ENCODE measurements at places on chromosomes 12 and 14.

DNA sequence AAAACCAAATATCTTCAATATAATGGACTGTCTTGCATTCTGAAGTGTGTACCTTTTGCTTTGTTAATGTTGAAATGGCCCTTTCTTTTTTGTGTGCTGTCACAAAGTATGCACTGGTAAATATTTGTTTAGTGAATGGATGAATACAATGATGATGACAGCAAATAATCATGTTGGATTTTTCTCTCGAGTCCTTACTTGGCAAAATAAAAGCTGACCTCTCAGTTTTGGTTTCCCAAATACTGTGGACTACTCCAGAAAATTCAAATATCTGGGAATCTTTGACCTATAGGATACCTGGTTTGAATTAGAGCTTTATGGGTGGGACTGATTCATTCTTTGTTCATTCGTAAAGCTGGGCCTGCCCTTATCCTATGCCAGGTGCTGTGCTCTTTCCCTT is 5.5 kb downstream of the UBE3B start:
- DNase-seq, result no peak

DNA sequence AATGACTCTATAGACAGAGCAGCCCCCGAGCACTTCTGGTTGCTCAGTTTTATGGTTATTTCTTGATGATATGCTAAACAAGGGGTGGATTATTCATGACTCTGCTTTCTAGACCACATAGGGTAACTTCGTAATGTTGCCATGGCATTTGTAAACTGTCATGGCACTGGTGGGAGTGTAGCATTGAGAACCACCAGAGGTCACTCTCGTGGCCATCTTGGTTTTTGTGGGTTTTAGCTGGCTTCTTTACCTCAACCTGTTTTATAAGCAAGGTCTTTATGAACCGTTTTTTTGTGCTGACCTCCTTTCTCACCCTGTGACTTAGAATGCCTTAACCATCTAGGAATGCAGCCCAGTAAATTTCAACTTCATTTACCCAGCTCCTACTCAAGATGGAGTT is 1036.2 kb upstream of the FLRT2 start:
- DNase-seq, result no peak

- DNase-seq, result no peak
Measured at GRCh38 chr12:126534495-126534894, 1469.3 kb downstream of the AACS start.

DNA sequence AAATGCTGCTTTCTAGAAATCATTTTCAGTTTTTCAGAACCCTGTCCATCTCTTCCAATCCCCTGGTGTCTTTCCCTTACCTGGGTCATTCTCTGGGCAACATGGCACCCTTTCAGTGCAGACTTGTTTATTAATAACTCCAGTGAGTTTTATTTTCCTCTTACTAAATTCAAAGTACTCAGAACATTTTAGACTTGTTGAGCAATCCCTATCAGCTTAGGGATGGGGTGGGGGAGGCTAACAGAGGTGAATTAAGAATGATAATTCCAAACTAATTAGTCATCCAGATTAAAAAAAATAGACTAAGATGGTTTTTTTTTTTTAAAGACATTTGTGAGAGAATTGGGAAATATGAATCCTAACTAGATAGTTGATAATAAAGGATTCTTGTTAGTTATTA is 10.7 kb downstream of the GPRC5A start:
- no peak for DNase-seq

DNA sequence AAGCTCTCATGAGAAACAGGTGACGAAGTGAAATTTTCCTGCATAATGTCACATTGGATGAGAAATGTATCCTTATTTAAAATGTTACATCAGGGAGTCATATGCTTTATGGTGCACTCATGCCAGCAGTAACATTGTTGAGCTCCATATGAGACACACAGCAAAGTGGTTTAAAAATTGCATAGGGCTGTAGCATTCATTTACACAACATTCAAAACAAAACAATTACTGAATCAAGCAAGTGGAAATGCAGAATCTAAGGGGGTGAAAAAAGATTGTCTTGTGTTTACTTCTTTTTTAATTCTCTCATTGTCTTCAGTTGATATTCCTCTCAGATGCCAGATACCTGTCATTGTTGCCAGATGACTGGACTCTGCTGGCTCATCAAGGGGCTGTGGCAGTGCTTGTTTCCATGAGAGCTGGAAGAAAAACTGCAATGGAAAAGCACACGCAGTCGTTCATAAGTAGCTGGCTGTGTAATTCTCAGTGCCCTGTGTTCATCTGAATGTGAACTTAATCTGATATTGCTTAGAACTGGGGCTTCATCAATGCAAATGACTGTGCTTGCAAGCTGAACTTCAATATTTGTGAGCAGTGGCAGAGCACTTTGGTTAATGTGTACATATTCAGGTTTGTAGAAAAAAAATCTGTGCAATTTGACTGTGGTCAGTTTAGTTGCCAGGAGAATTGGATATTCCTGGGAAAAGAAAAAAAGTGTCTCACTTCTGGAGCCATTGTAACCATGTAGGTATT is 305.6 kb downstream of the RAD51B start:
- no peak for DNase-seq

Measured in Kasumi-1 (cell line).